EL (cell line): ENCODE measurements at places on chromosomes 5 and 9.

DNA sequence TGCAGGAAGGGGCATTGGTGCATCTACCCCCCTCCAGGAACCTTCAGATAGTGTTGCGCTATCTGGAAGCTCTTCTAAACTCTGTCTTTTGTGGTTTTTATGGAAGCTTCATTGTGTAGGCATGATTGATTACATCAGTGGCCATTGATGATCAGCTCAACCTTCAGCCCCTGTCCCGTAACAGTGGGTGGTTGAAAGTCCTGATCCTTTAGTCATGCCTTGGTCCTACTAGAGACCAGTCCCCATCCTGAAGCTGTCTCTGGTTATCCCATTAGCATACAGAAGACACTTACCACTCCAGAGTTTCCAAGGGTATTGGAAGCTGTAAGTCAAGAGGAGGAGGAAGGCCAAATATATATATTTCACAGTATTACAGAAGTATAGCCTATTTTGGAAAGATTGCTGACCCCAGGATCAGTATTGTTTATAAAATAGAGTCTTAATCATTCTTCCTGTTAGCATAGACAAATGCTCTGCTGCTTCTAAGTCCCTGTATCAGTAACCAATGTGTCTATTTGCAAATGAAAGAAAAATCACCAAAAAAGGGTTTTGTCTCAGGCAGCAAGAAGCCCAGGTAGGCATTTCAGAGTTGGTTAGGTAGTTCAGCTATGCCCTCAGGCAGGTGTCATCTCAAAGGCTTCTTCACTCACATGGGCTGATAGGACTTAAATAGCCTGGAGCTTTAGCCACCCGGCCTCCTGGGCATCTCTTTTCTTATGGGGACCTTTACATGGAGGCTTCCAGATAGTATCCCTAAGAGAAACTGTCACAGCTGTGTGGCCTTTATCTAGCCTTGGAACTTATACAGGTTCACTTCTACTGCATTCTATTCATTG lies 41.6 kb downstream of the SPIN1 start:
- peak; percentile 45 for DNase-seq

DNA sequence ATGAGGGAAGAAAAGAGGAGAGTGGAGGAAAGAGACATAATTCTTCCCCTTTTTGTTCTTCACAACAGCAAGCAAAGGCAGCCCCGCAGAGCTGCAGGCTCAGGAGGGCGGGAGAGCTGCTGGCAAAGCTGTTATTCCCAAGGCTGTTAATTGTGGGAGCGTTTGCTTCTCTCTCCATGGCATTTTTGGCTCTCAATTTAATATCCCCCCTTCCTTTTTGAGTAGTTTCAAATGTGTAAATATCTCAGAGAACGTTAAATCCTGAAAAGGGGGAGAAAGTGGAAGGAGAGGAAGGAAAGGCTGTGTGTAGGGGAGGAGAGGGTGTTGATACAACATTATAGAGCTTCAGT lies 165.7 kb downstream of the NSG2 start:
- DNase-seq: no peak

- DNase-seq: no peak
Observed at GRCh38 chr5:120913396-120913795, 449.3 kb downstream of the PRR16 start.

- no peak for DNase-seq
Observed at GRCh38 chr5:55037890-55038289, 13.8 kb downstream of the GZMK start.

- DNase-seq: no peak
Observed at GRCh38 chr5:147743012-147743411, 39.5 kb downstream of the JAKMIP2 start.

DNA sequence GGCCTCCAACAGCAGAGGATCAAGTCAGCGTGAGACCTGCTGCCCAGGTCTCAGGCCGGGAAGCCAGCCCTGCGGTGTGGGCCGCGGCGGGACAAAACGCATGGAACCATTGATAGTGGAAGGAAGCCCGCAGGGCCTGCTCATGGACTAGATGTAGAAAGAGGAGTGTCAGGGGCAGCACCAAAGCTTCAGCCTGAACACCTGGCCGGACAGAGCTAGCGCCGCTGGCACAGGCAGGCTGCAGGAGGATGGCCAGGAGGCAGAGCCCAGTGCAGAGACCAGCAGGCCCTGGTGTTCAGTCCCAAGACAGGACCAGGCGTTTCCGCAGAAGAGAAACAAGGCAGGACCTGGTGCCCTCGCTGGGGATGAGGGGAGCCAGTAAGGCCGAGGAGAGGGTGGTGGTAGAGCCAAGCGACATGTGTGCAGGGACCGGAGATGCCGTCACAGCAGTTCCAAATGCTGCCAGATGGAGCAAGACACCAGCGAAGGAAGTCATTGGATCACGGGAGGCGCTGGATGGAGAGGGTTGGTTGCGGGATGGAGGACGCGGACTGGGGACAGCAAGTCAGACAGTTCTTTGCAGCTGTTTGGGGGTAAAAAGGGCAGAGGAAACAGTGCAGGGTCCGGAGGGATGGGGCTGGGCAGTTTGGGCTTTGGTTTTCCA lies 42.1 kb upstream of the OLFM1 start:
- DNase-seq: no peak

DNA sequence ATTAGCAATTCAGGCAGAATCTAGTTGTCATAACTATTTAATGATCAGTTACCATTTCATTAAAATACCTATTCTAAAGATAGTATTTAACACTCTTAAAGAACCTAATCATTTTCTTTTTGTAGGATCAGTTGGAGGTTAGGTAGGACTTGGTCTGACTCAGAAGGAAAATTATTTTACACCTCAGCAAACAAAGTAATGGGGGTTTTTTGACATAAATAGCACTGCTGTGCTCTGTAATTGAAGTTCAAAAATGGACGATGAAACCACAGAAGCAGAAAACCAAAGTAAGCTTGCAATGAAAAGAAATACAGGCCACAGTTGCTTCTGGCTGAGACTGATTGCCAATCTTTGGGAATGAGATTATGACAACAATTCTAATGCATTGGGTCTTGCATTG lies 187.0 kb upstream of the TRPM3 start:
- no peak for DNase-seq

DNA sequence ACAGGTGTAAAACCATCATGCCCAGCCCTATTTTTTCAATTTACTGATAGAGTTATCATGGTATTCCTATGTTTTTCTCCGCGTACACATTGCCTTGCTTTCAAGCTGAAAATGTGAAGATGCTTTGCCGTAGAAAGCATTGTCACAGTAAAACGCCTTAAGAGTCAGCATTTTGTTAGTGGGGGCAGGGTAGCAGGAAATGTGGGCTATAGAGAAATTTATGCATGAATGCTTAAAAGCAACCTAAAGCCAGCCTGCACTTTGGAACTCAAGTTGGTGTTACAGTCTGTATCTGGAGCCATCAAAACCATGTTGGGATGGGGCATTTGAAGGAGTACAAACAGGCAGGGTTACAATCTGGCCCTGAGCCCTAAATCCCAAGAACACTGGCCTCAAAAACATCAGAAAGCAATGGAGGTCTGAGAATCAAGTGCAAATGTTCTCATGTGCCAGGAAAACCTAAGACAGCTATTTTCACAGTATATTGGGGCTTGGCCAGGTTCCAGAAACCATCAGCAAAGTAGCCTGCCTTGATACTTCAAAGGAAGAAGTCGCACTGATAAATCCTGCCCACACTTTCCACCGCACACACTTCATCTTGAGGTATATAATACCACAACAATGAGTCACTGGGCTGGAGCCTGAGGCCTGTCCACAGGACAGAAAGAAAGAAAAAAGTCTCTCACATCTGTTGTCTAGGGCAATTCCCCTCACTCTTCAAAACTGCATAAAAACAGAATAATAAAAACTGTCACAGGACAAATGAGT lies 313.8 kb downstream of the ENC1 start:
- peak; percentile 97 for DNase-seq

GRCh38 chr5:153658149-153658548 lies 167.7 kb downstream of the GRIA1 start:
- DNase-seq: peak; percentile 28

DNA sequence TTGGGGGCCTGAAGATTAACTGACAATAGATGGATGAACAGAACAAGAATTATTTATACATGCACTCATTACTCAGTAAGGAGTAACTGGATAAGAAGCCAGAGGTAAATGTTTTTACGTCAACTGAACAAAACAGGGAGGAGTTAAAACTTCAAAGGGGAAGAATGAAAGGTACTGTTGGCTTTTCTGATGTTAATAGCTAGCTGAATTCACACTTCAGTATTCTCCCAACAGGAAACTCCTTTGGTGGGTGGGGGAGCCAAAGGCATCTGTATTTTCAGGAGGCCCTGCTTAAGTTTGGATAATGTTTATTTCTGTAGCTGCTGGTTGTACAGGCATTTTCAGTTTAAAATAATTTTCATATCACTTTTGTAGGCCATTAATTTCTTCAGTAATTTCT lies 23.2 kb upstream of the RFK start:
- DNase-seq: no peak

DNA sequence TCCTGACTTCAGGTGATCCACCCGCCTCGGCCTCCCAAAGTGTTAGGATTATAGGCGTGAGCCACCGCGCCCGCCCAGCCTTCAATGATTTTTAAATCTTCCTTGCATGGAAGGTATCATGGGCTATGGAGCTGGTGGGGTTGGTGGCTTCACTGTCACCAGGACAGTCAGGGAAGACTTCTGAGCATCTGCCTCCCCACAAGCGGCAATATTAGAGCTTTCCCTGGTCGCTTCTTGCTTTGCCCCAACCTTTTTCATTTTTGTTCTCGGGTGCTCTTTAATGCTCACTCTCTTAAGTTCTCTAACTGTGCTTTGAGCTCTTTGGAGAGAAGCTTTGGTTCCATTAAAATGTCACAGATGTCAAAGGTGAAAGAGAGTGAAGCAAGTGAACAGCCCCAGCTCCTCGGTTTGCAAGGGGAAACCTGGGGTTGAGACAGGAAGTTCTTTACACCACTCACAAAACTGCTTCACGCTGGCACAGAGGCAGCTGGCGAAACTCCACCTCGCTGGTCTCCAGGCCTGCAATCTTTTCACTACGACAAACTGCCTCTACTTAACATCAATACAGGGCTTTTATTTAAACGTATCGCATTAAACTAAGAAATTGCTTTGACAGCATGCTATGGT lies 142.5 kb upstream of the RETREG1 start:
- DNase-seq: no peak

DNA sequence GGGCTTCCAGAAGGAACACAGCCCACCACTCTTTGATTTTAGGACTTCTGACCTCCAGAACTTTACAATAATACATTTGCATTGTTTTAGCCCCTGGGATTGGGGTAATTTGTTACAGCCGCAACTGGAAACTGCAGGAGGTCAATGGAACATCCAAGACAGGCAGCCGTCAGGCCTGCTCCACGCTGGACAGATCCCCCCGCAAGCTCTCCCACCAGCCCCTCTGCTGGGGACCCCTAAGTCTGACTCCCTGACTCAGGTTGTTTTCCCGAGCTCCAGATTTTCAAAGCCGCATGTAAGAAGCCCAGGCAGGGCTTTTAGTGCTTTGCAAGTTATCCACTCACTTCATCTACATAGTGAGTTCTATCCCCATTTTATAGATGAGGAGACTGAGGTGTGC lies 127.6 kb downstream of the PAX5 start:
- DNase-seq: no peak

DNA sequence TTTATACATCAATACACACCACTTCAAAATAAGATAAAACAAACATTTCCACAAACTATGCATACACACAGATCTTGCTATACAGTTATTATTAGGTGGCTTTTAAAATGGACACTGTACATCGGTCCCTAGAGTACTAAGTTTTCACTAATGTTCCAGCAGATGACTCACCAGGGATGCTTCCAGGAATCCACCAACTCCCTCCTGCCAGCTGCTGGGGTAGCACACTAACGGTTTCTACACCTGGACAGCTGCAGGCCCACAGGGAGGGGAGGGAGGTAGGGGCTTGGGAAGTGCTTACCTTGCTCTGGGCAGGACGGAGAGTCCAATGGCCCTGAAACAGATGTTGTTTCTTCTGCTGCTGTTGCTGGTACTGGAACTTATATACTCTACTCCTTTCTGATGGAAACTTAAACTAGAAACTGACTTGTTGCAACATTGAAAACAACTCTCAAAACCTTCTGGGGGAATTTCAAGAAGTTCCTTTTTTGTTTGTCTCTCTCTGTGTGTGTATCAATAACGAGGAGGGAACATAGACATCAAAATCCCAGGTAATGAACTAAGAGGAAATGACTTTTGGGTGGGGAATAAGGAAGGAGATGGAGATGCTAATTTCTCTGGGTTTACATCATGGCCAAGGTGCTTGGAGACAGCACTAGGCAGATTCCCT lies at the start of gene IL12B:
Gene IL12B (minus strand): TSS at position 357 of the 670 bp plus-strand sequence. CDS start 3,705 bp downstream, outside the sequence.
- DNase-seq: peak; percentile 36

DNA sequence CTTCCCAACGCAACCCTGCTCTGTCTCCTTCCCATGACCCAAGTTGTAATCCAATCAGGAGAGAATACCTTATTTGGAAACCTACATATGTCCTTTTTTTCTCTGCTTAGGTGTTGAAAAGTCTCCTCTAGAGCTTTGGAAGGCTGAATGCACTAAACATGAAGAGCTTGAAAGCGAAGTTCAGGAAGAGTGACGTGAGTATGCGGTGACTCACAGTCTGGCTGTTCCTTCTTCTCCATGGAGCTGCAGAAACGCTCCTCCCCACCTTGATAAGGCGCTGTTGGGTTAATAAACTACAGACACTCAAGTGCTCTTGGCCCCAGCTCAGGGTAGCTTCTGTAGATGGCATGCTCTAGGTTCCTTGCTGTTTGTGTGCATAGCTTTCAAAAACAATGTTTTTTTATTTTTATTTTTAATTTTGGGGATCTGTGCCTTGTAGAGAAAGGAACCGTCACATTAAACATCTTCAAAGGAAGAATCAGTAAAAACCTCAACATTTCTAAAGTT lies 30.7 kb downstream of the RAI14 start:
- peak; percentile 95 for DNase-seq

GRCh38 chr5:149432376-149432775 lies 53.3 kb upstream of the IL17B start:
- no peak for DNase-seq

- no peak for DNase-seq
Observed at GRCh38 chr9:135029463-135029862, 58.0 kb upstream of the OLFM1 start.

- peak; percentile 74 for DNase-seq
Observed at GRCh38 chr5:108747774-108748400, at the start of gene FER. Gene FER, plus strand, starts transcription at chr5:108747897. Its CDS starts 50,286 bp downstream, at chr5:108798183.

- DNase-seq: no peak
Observed at GRCh38 chr9:114492991-114493390, 12.3 kb downstream of the WHRN start.

DNA sequence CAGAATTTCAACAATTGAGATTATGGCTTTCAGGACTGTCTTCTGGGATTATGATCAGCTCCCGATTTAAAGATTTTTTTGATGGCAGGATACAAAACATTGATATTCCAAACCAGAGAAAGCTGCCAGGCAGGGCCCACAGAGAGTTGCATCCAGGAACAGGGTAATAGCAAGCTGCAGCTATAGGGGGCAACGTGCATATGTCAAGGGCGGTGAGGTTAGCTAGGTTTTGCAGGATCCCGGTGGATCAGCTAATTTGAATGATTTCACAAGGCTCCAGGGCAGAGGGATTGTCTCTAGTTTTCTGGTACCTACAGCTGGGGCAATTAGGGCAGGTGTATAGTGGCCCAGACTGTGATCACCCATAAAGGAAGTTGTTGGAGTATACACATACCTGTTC lies 339.4 kb downstream of the CHSY3 start:
- no peak for DNase-seq
